ENCODE measurements at places on chromosomes 11 and 22. TPM values are rescaled to one million over a fixed set of nuclear protein-coding genes. Genes with fewer than 3 reads are reported as not detected.

POU2AF3 gene
- total RNA-seq = not detected

L3MBTL2 gene
- total RNA-seq = 31.0 TPM

DEUP1 gene
- total RNA-seq = not detected

PTGDR2 gene
- total RNA-seq = under 0.01 TPM

MICALL1 gene
- total RNA-seq = 24.8 TPM

SIPA1 gene
- total RNA-seq = 28.1 TPM

IRAG1 gene
- total RNA-seq = not detected

DEFB131B gene
- total RNA-seq = not detected
